ENCODE measurements at places on chromosomes 11 and 22.

DNA sequence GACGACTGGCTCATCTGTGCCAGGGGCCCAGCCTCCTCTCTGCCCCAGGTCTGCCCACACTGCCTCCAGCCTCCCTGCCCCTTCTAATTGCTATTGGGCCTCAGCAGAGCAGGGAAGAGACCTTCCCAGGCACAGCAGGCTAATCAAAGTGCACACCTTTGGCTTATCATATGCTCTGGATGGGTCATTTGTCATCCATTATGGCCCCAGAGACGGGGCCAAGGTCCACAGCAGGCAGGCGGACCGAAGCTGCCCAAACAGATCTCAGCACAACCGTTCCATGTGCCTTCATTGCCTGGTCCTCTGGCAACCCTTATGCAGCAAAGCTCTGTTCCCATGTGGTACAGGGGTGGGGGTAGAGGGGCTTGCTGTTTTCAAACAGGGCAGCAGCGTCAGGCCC is 66.6 kb downstream of the TP53I11 start:
- peaks cover 14% of the 10 kb centered on the region for H3K27me3 ChIP-seq
- peaks cover 15% of the 10 kb centered on the region for H3K4me1 ChIP-seq
- no peak for DNase-seq
- no peak overlapping the region for H3K27ac ChIP-seq

- H3K36me3 ChIP-seq: no peaks in the 10 kb centered on the region
- peaks cover 13% of the 10 kb centered on the region for H3K4me1 ChIP-seq
- DNase-seq: no peak
- no peak overlapping the region for H3K27ac ChIP-seq
- H3K4me3 ChIP-seq: no peak overlapping the region
Measured at GRCh38 chr22:29073618-29074275, 912 bp downstream of the KREMEN1 start.

- no peak overlapping the region for H3K27ac ChIP-seq
- no peak for DNase-seq
- H3K27me3 ChIP-seq: no peaks in the 10 kb centered on the region
- peaks cover 30% of the 10 kb centered on the region for H3K4me1 ChIP-seq
- H3K36me3 ChIP-seq: peaks cover 23% of the 10 kb centered on the region
- H3K4me3 ChIP-seq: no peak overlapping the region
Measured at GRCh38 chr11:96309016-96309642, 33.9 kb downstream of the MAML2 start.

- H3K4me3 ChIP-seq: no peak overlapping the region
- H3K4me1 ChIP-seq: peaks cover 29% of the 10 kb centered on the region
- H3K27me3 ChIP-seq: peaks cover 74% of the 10 kb centered on the region
- no peak for DNase-seq
- H3K27ac ChIP-seq: no peak overlapping the region
Measured at GRCh38 chr11:67024966-67025365, 2.0 kb downstream of the SYT12 start.

- no peaks in the 10 kb centered on the region for H3K27me3 ChIP-seq
- no peaks in the 10 kb centered on the region for H3K4me1 ChIP-seq
- no peak overlapping the region for H3K4me3 ChIP-seq
- H3K36me3 ChIP-seq: no peaks in the 10 kb centered on the region
- no peak overlapping the region for H3K27ac ChIP-seq
- DNase-seq: no peak
Measured at GRCh38 chr11:122220321-122220720, 104.3 kb upstream of the BLID start.

- peaks cover 13% of the 10 kb centered on the region for H3K4me1 ChIP-seq
- DNase-seq: no peak
- H3K4me3 ChIP-seq: no peak overlapping the region
- H3K27ac ChIP-seq: no peak overlapping the region
Measured at GRCh38 chr11:69425444-69425843, 56.0 kb upstream of the LINC01488 start.

Measured in activated CD8-positive, alpha-beta memory T cell treated with anti-CD3 and anti-CD28 coated beads, Interleukin-2, amount 10 ng/mL, durations not matched to agents 7 days and 5 days (primary cell).